Stimulated activated CD4-positive, alpha-beta T cell treated with anti-CD3 and anti-CD28 coated beads, Interleukin-4, amount 100 ng/mL, for 4 hours (primary cell): ENCODE measurements at places on chromosomes 12 and 14.

DNA sequence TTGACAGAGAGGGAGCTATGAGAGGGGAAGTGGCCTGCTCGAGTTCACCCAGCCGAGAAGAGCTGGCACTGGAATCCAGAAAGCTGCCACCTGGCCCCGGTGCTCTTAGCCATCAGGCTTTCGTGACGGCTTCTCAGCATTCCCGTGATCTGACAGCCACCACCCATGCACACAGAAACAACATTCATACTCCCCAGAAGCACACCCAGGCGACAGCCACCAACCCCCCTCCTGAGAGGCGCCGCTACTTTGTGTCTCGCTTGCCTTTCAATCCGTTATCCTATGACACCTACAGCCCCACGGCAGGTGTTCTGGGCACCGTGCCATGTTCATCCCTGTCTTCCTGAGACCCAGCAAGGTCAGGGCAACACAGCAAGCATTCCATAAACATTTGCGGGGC lies 31.4 kb downstream of the PSMC1 start:
- DNase-seq = no peak

- no peak for DNase-seq
Measured at GRCh38 chr12:86148612-86149011, 107.6 kb downstream of the MGAT4C start.

- no peak for DNase-seq
Measured at GRCh38 chr12:69163681-69164362, 75.5 kb upstream of the CPSF6 start.

DNA sequence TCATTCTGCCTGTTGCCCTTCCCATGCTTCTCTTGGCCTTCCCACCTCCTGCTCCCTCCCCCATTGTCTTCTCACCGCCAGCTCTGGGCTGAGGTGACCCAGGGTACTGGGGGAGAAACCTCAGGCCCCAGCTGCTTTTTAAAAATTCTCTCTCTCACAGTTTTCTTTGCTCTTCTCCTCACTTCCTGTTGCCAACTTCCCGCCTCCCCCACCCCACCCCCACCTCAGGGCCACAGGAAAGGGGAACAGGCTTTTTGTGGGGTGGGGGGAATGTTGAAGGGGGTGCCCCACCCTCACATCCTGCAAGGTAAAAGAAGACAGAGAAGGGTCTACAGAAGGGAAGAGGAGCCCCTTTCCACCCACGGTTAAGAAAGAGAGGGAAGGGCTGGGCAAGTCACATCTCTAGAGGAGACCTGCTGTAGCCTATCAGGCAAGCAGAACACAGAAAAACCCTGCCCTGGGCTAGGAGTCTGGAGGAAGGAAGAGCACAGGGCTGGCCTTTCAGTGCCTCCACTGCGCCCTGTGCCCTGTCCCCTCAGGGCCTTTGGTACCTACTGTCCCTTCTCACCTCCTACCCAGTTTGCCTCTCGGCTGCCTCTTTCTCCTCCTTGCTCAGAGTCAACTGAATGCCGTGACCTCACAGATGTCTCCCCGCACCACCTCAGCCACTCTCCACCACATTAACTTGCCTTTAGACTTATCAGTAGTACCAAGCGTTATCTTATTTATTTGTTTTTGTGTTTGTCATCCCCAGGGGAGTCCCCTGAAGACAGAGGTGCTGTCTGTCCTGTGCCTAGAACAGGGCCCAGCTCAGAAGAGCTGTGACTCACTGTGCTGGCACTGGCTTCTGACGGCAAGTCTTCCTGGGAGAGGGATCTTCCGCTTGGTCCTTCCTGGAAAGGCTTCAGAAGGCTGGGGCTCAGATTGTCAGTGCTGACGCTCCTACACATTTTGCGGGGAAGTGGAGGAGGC lies 1.7 kb downstream of the ARHGAP9 start:
- no peak for DNase-seq

- DNase-seq = no peak
Measured at GRCh38 chr12:10392394-10392930, 2.6 kb upstream of the KLRK1 start.

DNA sequence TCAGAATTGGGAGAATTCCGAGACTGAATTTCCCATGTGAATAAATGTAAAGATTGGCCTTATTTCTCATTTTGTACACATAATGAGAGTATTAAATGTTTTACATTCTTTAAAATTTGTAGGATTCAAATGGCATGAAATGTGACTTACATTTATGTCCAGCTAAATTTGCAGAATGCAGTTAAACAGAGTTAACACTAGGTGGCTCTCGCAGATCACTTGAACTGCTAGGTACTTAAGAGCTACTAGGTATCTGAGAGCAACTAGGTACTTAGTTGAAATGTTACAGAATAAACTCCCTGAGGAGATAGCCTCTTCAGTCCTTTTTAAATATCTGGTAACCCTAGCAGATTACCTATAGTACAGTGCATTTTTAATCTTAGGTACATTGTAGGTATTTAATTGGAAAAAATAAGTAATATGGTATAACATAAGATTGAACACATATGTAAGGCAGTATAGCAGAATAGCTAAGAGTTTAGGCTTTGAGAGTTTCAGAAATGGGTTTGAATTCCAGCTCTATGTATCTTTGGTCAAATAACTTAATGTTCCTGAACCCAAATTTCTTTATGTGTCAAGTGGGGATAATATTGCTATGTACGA lies 73.8 kb downstream of the KIAA0586 start:
- DNase-seq = no peak

GRCh38 chr12:64173456-64173855 lies 48.6 kb downstream of the KICS2 start:
- no peak for DNase-seq

GRCh38 chr12:74614426-74614825 lies 76.8 kb downstream of the ATXN7L3B start:
- DNase-seq = no peak

- no peak for DNase-seq
Measured at GRCh38 chr14:68140076-68140741, 320.6 kb downstream of the RAD51B start.

GRCh38 chr14:33879684-33880286 lies 71.1 kb downstream of the EGLN3 start:
- DNase-seq = no peak

GRCh38 chr12:5185435-5186069 lies 141.9 kb downstream of the KCNA5 start:
- DNase-seq = no peak
